Activated CD4-positive, alpha-beta T cell treated with anti-CD3 and anti-CD28 coated beads, Interleukin-2, amount 50 U/mL, for 1 hour (primary cell): ENCODE measurements at places on chromosomes 12 and 14.
A peak's percentile ranks its signal among the peaks of the same experiment; 100 is the strongest.

GRCh38 chr12:96099421-96099820 is 64.0 kb upstream of the LTA4H start:
- DNase-seq, result no peak

DNA sequence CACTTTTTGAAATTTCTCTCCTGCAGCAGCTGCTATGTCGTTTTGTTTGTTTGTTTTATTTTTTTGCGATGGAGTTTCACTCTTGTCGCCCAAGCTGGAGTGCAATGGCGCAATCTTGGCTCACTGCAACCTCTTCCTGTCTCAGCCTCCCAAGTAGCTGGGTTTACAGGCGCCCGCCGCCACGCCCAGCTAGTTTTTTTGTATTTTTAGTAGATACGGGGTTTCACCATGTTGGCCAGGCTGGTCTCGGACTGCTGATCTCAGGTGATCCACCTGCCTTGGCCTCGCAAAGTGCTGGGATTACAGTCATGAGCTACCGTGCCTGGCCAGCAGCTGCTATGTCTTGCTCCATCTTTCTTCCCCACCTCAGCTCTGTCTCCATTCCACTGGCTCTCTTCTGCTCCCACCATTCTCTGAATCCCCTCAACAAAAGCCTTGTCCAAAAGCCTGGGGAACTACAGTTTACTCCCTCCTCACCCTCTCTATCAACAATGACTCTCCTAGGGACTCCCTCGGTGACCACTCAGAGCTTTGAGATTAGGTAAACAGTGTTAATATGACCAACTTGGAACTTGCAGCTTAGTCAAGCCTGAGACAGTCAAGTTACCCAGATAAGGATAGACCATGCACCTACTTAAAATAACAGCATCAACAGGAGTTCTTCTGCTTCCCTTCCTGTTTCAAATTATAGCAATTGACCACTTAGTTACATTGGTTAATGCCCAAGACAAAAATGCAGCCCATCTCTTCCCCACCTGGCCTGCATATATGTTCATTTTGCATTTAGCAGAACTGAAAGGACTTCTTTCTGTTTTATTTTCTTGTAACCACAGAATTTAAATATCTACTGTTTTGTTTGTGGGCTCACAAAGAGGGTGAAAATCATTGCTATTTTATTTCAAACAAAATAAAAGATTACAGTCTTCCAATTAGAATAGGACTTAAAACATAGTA is 189.0 kb upstream of the AMIGO2 start:
- no peak for DNase-seq

GRCh38 chr12:96285158-96285557 is 91.0 kb downstream of the ELK3 start:
- no peak for DNase-seq

DNA sequence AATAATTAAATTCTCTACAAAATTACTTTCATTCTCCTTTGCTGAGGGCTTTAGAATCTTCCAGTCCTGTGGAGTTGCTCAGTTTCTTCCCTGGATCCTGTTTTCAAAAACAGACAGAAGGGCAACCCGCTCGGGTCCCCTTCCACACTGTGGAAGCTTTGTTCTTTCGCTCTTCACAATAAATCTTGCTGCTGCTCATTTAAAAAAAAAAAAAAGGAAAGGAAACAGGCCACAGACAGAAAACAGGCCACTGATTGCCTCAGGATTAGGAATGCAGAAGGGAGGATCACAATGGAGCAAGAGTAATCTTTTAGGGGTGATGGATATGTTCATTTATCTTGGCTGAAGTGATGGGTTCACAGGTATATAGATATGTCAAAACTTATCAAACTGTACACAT is 29.5 kb upstream of the HIGD1C start:
- no peak for DNase-seq

DNA sequence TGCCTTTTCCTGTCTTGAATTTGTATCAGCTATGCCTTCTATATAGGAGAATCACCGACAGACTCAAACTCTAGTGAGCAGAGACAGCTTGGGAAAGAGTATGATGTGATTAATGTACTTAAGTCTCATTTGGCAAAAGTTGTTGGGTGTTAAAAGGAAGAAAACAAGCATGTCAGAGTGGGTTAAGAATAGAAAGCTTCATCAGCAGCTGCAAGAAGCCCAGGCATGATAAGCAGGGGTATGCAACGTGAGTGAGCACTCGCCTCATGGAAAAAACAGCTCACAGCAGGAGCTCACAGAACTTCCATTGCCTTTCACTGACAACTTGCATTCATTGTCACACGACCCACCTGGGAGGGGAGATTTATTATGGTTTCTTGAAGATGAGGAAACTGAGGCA is 35.9 kb upstream of the WNK1 start:
- no peak for DNase-seq

- no peak for DNase-seq
Measured at GRCh38 chr12:81081726-81082125, 3.8 kb downstream of the ACSS3 start.

DNA sequence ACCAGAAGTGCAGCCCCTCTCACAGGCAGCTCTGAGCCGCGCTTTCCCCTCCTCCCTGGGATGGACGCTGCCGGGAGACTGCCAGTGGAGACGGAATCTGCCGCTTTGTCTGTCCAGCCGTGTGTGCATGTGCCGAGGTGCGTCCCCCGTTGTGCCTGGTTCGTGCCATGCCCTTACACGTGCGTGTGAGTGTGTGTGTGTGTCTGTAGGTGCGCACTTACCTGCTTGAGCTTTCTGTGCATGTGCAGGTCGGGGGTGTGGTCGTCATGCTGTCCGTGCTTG is 12.3 kb upstream of the TAMALIN start:
- DNase-seq, result no peak

DNA sequence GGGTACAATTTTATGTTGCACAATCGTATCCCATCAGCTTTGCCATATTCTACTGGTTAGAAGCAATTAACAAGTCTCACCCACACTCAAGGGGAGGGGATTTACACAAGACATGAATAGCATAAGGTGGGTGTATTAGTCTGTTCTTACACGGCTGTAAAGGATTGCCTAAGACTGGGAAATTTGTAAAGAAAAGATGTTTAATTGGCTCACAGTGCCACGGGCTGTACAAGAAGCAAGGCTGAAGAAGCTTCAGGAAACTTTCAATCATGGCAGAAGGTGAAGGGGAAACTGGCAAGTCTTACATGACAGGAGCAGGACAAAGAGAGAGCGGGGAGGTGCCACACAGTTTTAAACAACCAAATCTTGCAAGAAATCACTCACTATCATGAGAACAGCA is 231.8 kb upstream of the AMIGO2 start:
- DNase-seq, result no peak

DNA sequence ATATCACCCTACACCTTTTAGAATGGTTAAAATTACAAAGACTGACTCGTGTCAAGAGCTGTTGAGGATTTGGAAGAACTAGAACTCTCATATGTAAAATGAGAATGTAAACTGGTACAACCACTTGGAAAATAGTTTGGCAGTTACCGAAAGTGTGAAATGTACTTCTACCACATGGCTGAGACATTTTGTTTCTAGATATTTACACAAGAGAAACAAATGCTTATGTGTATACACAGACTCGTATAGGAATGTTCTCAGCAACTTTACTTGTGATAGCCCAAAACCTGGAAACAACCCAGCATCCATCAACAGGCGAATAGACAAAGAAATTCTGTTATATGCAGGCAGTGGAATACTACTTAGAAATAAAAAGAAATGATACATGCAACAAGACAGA is 103.0 kb downstream of the BRMS1L start:
- no peak for DNase-seq

DNA sequence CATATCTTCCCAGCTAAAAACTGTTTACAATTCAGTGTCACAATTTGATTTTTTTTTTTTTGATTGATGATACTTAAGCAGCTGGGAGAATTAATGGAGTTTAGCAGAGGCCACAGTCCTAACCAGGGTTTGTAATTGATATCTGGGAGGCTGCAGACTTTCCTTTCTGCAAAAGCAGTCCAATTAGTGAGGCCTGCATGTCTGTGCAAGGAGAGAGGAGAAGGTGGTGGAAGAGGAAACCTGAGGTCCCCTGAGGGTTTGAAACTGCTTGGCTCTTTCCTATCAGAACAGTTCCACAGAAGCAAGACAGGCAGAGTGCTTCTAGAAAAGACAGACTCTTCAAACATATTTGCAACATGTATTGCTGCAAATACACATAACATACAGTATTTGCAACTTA is 160.8 kb upstream of the KRR1 start:
- DNase-seq, result no peak

GRCh38 chr14:99520571-99521081 is 39.4 kb downstream of the CCNK start:
- no peak for DNase-seq

DNA sequence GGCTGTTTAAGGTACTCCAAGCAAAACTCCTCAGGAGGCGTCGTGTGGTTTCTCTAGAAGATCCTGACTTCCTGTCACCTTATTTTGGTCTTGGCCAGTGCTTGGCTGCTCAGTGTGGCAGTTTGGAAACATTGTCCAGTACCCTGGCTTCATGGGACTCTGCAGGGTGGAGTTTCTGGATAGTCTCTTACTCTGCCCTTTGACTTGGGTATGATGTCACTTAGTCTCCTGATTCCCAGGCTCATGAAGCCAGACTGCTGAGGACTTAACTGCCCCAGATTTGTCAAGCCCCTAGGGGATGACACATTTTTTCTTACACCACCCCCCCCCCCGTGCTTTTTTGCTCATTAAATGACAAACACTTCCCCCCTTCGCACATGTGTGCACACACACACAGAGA is 82.7 kb downstream of the ADCK1 start:
- no peak for DNase-seq

GRCh38 chr12:95603351-95604145 is 52.3 kb upstream of the USP44 start:
- no peak for DNase-seq

DNA sequence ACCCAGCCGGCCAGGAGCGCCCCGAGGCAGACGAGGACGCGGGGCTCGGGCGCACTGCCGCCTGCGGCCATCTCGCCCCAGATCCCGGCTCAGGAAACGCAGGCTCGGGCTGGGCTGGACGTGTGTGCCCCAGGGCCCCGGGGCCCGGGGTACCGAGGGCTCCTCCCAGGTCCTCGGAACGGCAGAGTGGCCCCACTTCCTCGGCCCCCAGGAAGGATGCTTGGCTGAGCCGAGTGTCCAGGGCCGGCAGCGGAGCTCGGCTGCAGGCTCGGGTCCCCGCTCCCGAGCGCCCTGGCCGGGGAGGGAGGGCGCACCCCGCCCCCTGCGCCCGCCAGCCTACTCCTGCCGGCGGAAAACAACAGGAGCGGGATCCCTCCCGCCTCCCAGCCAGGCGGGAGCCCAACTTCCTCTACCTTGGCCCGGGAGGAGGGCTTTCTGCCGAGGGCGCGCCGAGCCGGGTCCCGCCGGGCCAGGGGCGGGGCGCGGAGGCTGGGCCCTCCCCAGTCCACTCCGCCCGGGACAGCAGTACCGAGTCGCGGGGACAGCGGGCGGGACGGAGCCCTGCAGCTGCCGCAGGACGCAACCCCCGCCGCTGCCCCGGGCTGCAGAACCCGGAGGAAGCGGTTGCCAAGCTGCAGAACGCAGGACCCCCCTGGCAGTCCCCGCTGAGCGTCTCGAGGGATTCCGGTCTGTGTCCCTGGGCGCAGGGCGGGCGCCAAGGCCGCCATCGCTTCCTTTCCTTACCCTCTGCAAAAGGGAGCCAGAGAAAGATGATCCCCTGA is at the start of gene VSIG10:
TSS of gene VSIG10 (minus strand) at position 411 of the 782 bp plus-strand sequence. CDS start at position 71, 340 bp downstream.
- DNase-seq, result peak; percentile 11

- DNase-seq, result no peak
Measured at GRCh38 chr14:70045844-70046535, 142.8 kb downstream of the SLC8A3 start.

DNA sequence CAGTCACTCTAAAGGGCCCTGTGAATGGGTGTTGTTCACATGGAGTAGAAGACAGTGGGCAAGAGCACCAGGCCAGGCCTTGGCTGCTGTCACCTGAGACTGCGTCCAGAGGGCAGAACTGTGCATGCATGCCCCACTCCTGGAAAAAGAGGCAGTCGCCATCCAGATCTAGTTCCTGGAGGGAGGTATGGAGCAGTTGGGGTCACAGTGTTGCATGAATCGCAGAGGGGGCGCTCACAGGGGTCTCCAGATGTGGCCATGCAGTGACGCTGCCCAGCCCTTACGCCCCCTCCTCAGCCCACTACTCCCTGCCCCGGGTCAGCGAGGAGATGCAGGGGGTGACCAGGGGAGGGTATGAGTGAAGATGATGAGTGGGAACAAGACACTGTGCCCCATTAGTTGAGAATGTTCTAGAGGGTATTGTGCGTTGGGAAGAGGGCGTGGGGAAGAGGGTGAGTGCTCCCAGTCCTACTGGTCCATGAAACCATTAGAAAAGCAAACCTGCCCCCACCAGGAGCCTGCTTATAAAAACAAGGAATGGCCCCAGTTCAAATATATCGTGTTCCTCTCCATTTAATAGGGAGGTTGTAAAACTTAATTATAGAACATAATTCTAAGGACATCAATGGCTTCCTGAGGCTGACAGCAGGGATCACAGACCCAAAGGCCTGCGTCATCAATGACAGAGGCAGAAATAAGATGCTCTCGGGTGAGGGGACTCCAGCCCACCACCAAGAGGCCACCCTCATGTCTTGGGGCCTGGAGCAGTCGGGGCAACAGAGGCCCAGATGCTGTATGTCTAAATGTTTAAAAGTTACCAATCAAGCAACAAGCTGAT is 32.2 kb upstream of the BCL7A start:
- no peak for DNase-seq

- DNase-seq, result peak; percentile 55
Measured at GRCh38 chr12:1583421-1584078, 10.8 kb downstream of the FBXL14 start.

GRCh38 chr14:61591862-61592261 is 103.5 kb upstream of the HIF1A start:
- no peak for DNase-seq

GRCh38 chr12:70268972-70269371 is 25.7 kb downstream of the CNOT2 start:
- no peak for DNase-seq

- DNase-seq, result no peak
Measured at GRCh38 chr12:132437252-132437932, 52.6 kb upstream of the FBRSL1 start.

DNA sequence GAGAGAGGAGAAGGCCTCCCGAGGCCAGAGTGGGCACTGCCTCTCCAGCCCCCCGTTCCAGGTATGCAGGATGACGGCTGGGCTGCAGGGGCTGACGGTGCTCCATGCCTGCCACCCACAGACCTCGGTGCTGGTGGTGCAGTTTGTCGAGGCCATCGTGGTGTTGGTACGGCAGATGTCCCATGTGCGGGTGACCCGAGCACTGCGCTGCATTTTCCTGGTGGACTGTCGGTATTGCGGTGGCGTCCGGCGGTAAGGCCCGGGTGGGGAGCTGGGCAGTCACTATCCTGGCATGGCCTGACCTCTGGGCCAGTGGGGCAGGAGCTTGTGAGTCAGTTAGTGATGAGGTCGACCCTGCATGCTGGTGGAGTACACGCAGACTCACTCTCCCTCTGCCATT is 47.4 kb downstream of the TPCN1 start:
- no peak for DNase-seq

DNA sequence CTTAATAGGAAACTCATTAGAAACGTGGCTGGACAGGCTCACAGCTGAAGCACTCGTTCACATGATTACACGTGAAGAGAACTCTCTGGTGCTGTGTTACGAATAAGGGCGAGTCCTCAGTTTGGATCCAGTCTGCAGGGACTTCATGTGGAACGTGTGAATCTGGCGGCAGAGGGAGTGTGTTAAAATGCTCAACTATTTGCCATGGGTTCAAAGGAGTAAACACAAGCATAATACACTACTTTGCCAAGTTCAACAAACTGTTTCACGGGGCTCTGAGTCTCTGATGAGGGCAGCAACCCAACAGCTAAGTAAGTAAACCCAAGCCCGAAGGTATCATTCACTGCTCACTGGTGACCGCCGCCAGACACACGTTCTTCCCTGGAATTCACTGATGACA is 42.4 kb downstream of the NUAK1 start:
- DNase-seq, result no peak

GRCh38 chr12:67593041-67593440 is 55.5 kb upstream of the DYRK2 start:
- DNase-seq, result no peak
